ENCODE measurements at places on chromosomes 1 and 21.

GRCh38 chr1:47915677-47916353 is 81.4 kb downstream of the TRABD2B start:
- no peak for DNase-seq

GRCh38 chr1:230401101-230401500 is 25.0 kb downstream of the PGBD5 start:
- DNase-seq = no peak

GRCh38 chr1:95888941-95889390 is 655.0 kb downstream of the RWDD3 start:
- DNase-seq = no peak

DNA sequence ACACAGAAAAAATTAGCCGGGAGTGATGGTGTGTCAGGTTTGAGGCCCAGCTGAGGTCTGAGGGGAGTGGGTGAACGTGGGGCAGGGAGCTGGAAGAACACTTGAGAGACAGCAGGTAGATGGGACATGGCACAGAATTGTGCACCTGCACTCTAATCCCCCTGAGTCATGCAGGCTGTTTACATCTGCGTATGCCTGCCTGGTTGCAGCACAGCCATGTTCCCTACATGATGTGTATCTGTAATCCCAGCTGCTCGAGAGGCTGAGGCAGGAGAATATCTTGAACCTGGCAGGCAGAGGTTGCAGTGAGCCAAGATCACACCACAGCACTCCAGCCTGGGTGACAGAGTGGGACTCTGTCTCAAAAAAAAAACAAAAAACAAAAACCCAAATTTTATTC is 44.8 kb downstream of the ATP5PO start:
- no peak for DNase-seq

DNA sequence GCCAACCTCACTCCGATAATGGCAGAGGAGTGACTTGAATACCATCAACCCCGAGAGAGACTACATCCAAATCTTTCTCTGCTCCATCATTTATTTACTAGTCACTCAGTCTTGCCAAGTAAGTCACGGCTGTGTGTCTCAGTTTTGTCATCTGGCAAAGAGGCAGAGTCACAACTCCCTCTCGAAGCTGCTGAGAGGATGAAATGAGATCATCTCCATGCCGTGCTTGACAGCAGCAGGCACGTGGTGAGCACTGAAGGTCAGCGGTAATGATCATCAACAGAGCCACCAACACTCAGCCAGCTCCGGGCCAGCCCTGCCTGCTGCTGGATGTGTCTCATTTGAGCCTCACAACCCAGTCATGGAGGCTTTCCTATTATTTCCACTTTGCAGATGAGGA is 19.9 kb downstream of the ALDH4A1 start:
- DNase-seq = no peak

DNA sequence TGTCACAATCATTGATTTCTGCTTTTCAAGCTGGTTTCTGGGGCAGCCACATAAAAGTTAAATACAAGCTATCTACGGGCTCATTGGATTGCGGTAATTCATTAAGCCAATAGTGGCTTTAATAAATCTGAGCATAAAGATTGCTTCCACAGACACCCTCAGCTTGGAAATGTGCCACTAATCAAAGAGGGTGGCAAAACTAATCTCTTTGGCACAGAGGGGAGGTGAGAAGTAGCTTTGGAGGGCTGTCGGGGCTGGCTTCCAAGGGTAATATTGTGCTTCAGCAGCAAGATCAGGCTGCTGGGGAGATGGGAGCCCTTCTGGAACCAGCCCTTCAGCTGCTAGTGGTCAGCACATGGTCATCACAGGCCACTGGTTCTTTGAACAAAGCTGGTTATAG is 21.2 kb upstream of the KAZN start:
- no peak for DNase-seq

- DNase-seq = no peak
Measured at GRCh38 chr1:202935844-202936243, 8.8 kb upstream of the KLHL12 start.

GRCh38 chr1:151887028-151887427 is 22.3 kb downstream of the THEM4 start:
- DNase-seq = no peak

DNA sequence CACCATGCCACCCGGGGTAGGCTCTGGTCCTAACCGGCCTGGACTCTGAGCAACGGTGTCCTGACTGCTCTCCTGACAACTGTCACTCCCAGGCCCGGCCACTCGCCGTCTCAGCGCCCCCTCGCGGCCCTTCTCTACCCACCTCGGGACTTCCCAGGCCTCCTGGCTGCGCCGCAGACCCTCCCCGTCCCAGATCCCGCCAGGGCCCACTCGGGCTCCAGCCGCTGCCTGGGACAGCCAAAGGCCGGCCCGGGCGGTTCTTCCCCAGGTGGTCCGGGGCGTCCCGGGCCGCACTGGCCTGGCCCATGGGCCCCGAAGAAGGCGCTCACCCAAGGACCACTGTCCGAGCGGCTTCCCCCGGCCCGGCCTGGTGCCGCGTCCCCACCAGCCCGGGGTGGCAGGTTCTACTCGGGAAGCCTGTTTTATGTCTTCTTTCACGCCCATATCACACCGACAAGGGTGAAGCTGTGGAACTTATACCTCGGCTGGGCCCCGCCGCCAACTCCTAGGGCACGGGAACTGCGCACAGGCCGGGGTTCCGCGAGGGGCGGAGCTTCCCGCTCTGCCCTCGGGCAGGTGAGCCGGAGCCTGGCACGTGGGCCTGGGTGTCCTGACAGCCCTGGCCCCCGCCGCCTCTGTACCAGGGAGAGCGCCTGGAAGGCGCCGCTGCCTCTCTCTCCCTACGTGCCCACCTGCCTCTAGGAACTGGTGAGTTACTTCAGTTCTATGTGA is 138.3 kb downstream of the TTLL7 start:
- DNase-seq = peak; percentile 46

DNA sequence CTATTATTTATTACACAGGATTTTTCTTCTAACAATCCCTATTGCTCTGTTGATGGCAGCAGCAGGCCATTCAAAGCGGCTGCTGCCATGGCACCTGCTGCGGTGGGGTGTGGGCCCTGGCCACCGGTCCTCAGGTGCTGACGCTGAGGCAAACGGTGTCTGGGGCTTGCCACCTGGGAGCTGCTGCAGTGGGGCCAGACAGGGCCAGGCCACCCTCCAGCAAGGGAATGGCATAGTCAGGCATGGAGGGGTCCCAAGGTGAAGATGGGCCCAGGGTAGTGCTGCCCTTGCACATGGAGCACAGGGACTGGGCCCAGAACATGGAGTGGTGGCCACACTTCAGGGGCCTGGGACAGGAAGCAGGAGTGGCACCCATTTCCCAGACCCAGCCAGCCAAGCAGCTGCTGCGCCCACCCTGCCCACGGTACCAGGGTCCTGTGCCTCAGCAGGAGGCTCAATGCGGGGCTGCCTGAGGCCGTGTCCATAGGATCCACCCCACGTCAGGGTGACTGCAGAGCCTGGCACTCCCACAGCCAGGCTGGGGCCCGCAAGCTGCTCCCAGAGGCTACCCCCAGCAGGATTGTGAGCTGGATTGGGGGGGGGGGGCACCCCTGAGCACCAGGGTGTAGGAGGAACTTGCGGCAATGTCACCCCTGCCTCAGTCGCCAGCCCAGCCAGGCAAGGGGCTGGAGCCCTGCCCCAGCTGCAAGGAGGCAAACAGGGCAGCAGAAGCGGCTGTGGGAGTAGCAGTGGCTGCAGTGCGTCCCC is 53.9 kb upstream of the KRTAP11-1 start:
- DNase-seq = no peak

- no peak for DNase-seq
Measured at GRCh38 chr1:38117444-38117887, 70.9 kb upstream of the POU3F1 start.

- no peak for DNase-seq
Measured at GRCh38 chr1:222284466-222284865, 263.4 kb downstream of the HHIPL2 start.

GRCh38 chr1:84870591-84870990 is 22.4 kb downstream of the LPAR3 start:
- DNase-seq = no peak

DNA sequence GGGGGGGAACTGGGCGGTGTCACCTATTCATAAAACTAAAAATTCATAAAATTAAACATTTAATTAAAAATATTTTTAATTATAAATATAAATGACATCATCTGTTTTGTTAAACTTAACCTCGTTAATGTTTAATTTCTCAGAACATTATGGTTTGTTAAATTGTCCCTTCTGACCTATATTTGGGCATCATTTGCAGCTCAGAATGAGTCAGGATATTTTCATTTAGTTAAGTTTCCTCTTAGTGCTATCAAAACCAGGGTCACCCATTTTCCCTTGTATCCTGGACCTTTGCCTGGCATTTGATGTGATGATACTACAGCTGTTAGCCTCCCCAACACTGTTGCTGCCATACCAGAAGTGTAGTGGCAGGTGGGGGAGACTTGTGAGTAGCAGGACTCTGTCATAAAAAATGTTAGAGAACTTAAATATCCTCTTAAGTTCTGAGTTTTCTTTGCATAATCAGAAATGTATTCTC is 30.3 kb downstream of the TSNAX start:
- no peak for DNase-seq

- no peak for DNase-seq
Measured at GRCh38 chr1:24409535-24409934, 4.0 kb downstream of the STPG1 start.

All from central memory CD8-positive, alpha-beta T cell (primary cell).